ENCODE measurements at places on chromosomes 12 and 14. TPM values are rescaled to one million over a fixed set of nuclear protein-coding genes. Genes with fewer than 3 reads are reported as not detected.

GRCh38 chr12:112810235-112810917, 18.8 kb downstream of the RPH3A start:
- DNase-seq, result no peak

DNA sequence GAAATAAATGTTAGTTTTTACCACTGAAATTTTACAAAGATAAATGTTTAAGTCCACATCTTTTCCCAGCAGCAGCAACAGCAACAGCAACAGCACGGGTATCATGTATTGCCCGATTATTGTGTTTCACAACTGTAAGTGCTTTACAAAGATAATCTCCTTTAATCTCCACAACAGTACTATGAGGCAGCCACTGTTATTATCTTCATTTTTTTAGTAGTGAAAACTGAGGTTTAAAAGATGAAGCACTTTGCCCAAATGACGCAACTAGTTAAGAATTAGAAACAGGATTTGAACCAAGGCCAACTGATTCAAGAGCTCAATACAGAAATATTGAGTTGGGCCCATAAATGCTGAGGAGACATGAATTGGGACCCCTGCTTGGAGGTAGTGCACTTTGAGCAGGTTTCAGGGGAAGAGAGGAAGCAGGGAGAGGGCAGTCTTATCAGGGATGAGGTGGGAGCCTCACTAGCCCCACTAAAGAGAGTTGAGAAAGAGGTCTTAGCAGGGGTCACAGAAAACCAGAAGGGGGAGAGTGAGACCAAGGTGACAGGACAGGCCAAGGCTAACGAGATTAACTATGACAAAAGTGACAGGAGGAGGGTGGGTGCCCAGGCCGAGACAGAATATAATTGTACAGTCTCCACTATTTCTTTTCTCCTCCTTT, 15.3 kb downstream of the KRT2 start:
- DNase-seq, result no peak

DNA sequence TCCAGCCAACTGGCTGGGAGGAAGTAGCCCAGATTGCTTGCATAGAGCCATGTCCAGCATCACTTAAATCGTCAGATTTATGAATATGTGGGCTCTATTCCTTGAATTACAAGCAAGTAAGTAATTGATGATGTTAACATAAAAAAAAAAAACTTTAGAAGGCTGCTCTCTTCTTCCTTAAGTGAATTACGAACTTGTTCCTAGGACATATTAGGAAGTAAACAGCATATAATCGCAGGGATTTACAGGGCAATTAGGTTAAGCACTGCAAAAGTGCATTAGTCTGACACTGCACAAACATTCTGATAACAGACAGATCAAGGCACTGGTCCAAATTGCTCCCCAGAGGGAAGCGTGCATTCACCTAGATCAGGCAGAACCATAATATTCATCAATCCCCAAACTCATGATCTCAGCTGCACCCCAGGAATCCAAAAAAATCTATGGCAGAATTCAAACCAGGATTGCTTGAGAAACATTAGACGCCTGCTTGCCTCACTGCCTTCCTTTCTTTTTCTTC, 293.2 kb downstream of the TMEM132D start:
- DNase-seq, result no peak

- DNase-seq, result no peak
Observed at GRCh38 chr12:93729934-93730333, 52.8 kb downstream of the CRADD start.

DNA sequence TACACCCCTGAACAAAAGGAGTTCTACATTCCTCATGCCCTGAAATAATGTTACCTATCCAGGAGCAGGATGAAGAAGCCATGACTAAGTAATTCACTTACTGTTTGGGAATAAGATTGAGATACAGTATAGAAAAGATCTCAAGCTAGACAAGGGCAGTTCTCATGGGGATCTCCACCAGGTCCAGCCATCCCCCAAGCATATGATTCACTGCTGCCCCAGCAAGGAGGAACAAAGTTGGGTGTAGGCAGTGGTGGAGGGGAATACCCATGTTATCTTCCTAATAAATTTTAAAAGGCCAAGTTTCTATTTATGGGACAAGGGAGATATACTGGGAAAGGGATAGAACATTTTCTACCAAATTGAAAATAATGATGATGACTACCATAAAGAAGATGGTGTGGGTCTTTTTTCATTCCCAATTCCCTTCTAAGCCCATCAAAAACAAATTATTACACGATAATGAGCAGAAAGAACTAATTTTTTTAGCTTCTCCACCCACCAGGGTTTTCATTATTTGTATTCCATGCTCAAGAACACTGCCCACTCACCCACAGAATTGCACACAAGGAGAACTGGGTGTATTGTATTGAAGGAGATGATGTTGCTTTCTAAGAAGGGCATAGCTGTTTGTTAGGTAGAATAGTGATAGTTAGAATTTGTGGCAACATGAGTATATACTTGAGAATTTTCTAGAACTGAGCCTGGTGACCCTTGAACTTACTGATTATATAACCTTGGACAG, 204.6 kb downstream of the BTG1 start:
- no peak for DNase-seq

DNA sequence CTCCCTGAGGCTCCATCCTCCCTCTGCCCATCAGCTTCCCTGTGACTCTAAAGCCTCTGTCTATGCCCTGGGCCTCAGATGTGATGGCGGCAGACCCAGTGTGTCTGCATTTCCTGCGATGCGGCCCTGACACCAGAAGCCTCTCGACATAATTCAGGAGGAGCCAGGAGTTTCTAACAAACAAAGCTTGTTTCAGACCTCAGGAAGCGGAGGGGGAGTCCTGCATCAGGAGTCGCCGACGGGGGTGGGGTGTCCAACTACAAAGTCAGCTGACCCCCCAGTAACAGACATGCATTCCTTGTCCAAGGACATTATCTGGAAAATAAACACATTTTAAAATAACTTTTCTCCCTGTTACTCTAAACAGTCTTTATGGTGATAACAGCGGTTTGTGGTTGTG, 167.5 kb downstream of the DPF3 start:
- DNase-seq, result no peak

GRCh38 chr12:120663741-120664140, 23.2 kb upstream of the MLEC start:
- no peak for DNase-seq

DNA sequence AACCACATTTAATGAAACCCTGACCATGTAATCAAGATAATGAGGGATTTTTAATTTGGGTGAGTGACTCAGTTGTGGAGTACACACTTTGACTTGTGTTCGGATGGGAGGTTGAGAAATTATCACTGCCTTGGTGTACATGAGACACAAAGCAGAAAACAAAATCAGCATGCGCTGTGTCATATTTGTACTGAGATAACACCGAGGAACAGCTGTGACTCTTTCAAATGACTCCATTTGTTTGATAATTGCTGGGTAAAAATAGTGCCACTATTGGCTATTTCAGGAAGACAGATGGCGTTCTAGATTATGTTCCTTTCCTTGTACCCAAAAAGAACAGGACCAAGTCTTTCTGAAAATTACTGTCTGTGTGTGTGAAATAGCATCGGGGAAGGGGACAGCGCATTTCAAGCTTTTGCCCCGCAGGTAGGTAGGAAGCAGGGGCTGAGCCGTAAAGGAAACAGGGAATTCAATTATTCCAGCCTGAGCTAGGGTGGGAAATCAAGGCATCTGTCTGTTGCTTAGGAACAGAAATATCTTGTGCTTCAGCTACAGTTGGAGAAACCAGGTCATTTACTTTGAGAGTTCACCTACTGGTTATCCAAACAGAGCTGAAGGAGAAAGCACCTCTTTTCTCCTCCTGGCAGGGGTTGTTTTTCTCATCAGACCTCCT, 114.3 kb downstream of the SNAPC1 start:
- no peak for DNase-seq

- DNase-seq, result no peak
Observed at GRCh38 chr12:27733052-27733656, 22.5 kb downstream of the MRPS35 start.

DNA sequence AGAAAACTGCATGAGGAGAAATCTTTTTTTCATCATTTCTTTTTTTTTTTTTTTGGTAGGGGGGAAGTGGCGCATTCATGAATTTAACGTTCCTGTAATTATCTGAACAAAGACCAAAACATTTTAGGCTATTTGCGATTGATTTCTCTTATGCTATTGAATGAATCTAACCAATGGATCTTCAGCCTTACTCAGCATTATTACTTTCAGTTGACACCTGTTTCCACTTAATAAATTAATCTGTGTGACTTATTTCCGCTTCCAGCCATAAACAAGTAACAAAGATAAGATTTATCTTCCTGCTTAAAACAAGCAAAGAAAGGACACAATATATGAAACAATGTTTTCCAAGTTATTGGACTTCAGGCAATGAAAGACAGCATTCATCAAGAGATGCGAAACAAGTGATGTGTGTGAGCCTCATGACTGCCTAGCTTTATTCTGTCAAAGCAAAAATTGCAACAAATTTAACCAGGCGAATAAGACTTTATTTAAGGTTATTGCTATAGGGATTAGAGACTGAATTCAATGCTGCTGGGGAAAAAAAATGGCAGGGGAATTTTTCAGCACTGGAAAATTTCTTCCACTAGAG, 1026.9 kb downstream of the LRFN5 start:
- no peak for DNase-seq

DNA sequence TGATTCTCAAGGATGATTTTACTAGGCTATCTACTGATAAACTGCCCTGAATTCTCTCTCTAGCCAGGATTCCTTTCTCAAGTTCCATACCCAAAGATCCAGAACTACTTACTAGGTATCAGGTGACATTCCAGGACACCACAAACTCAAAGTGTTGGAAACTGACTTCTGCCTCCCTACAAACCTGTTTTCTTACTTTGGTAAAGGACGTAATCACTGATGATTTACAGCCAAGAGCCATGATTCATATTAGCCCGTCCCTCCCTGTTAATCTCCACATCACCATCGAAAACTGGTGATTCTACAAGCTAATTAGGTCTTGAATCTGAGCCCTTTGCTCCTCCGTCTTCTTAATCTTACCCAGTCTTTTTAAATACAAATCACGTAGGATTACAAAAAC, 1.0 kb upstream of the ATG14 start:
- DNase-seq, result no peak

DNA sequence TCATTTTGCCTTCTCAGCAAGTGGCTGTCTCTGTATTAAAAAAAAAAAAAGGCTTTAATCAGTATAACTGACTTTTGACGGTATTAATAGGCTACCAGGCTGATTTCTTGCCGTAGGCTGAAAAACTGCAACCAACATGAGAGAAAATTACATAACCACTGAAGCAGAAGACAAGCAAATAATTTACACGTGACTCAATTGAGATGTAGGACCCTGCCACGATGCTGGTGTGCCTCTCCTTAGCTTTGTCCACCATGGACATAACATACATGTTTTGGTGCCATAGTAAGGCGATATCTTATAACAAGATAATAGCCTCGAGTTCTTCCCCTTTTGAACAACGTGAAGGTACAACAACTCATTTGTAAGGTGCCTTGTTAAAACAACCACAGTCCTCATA, 88.7 kb upstream of the GRIP1 start:
- no peak for DNase-seq

The CLEC4A gene
- polyA plus RNA-seq, result 1.4 TPM

The GSKIP gene
- polyA plus RNA-seq, result 13.5 TPM

Measured in forelimb muscle (tissue), 1 donor.